ENCODE measurements at places on chromosomes 3 and 15.

DNA sequence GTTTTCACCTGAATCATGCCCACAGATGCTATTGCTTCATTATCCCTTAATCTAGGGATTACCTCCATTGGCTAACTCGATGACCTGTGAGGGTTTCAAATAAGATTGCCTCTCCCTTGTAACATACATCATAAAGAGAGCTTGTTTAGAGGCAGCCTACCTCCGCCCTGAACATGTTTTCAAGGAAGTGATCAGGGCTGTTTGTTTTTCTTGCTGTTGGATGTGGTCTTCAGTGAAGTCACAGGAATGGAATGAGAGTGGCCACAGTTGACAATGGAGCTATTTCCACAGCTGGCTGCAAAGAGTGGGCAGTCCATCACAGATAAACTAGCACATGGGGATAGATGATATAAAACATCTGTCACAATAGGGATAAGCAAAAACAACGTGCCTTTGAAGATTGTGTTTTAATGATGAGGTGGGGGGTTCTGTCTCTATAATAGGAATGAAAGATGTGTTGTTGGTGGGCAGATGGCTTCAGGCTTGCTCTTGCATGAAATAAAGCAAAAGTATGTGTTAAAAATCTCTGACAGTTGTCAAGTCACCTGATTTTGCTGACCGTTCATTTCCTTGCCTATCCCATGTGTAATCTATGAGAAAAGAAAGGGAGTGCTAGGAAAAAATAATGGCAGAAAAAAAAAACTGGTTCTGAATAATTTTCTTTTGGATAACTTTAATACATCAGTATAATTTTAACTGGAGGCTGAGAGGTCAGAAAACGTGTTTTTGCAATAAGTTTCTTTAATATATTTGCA lies 642.3 kb downstream of the RBMS3 start:
- DNase-seq, result peak; percentile 91

DNA sequence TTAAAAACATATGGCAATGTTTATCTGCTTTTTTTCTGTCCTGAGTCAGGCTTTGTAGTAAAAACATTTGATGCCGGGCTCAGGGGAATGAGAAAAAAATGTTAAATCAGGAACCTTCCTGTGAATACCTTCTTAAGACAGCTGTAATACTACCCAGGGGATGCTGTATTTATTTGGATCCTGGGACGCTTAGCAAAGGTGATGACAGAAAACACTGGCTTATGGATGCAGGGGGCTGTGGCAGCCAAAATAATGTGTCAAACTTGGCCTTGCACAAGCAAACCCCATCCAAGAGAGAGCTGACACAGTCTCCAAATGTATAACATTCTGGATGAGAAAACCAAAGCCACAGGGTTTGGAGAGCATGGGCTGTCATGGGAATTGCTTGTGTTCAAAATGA lies 438.2 kb upstream of the PROK2 start:
- DNase-seq, result peak; percentile 79

DNA sequence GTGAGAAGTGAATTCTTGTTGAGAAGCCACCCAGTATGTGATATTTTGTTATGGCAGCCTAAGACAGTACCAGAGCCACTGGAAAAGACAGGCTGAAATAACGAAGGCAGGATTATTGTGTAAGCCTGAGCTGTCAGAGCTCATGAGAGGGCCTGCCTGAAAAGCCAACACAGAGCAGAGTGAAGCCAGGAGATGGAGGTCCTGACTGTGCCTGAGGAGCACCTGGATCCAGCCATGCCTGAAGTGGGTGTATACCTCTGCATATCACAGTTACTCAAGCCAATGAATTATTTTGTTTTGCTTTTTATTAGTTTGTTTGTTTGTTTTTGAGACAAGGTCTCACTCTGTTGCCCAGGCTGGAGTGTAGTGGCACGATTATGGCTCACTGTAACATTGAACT lies 4.1 kb upstream of the CMTM7 start:
- DNase-seq, result no peak

GRCh38 chr15:95626501-95627361 lies 703.8 kb upstream of the NR2F2 start:
- DNase-seq, result no peak

- DNase-seq, result no peak
Observed at GRCh38 chr3:164224126-164224525, 854.2 kb downstream of the SI start.

DNA sequence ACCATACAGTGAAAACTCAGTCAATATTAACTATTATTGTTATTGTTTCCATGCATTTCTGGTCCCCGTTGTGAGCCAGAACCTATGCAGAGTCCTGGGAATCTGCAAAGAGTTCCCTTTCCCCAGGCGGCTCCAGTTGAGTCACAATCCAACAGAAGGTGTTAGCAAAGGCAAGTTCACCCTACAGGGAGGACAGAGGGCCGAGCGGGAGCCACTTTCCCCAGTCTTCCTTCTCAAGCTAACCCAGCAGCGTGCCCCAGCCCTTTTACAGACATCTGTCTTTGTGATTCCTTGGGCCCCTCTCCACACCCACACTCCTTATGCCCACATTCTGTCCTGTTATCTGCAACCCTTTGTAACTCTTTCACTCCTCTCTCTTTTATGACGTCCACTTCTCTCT lies 13.1 kb upstream of the LTF start:
- DNase-seq, result no peak

- no peak for DNase-seq
Observed at GRCh38 chr15:59797756-59798604, 108.9 kb upstream of the BNIP2 start.

DNA sequence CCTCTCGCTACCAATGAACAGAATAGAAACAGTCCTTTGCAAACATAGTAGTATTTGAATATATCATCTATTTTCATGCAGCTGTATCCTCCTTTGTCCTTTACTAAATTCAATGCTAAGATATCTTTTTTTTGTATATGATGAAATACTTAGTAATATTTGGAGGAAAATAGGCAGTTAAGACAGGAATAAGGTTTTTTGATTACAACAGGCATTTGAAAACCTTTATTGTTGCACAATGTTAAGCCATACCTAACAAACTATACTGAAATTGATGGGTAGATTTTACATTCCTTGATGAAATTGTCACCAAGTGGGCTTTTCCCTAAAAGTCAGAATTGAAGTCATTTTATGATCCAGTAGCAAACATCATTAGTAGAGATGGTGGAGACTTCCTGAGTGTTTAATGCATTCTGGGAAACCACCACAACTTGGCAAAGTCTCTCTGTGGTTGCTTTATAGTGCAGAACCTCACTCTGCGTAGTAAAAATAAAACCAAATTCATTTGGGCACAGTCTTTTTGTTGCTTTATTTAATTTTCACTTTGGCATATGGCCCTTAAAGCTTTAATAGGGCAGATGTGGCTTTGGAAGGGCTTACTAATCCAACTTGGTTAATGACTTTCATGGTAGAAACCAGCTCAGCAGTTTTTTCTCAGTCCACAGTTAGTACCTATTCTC lies 216.0 kb downstream of the DIPK2A start:
- peak; percentile 45 for DNase-seq

DNA sequence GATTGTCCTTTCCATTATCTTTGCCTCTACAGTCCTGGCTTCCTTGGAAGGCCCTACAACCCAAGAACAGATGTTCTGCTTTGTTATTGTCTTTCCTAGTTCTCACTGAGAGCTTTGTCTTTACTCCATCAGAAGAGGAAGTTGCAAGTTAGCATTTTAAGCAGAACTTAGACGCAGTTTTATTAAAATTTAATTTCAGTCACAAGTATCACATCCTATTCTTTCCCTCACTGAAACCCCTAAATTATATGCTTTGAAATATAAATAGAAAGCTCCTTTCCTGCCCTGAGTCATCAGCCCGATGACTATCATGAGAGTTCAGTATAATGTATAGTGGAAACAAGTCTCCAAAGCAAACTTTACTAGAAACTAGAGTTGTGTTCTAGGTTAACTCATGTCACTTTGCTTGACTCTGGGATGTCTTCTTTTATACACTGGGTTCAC lies 291.2 kb upstream of the RBMS3 start:
- DNase-seq, result no peak

GRCh38 chr15:27662892-27663291 lies 436.2 kb downstream of the OCA2 start:
- DNase-seq, result no peak

GRCh38 chr15:42118650-42119445 lies 24.5 kb upstream of the PLA2G4D start:
- DNase-seq, result no peak

DNA sequence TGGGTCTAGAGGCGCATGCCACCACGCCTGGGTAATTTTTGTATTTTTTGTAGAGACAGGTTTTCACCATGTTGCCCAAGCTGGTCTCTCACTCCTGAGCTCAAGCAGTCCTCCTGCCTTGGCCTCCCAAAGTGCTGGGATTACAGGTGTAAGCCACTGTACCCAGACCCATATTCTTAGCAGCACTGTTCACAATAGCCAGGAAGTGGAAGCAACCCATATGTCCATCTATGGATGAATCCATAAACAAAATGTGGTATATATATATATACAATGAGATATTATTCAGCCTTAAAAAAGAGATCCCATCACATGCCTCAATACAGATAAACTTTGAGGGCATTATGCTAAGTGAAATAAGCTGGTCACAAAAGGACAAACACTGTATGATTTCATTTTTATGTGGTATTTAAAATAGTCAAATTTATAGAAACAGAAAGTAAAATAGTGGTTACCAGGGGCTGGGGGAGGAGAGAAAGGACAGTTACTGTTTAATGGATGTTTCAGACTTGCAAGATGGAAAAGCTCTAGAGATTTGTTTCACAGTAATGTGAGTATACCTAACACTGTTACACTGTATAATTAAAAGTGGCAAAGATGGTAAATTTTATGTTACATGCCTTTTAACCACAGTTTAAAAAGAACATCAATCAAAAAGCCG lies 35.7 kb upstream of the GRAMD1C start:
- no peak for DNase-seq

DNA sequence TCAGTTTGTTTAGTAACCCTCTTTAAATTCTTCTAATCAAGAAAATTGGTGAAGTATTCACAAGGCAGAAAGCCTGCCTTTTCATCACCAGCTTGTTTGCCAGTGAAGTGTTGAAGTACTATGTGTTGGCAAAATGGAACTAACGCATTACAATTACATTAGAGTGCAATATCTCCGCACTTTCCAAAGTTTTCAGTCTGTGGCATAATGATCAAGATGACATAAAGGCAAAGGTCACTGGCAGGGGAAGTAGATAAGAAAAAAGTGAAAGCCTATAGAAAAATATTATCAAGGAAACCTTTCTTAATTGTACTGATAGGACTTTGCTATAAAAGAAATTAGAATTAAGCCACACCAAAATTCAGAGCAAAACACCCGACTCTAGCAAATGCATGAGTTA lies 25.0 kb upstream of the TM4SF1 start:
- DNase-seq, result no peak

DNA sequence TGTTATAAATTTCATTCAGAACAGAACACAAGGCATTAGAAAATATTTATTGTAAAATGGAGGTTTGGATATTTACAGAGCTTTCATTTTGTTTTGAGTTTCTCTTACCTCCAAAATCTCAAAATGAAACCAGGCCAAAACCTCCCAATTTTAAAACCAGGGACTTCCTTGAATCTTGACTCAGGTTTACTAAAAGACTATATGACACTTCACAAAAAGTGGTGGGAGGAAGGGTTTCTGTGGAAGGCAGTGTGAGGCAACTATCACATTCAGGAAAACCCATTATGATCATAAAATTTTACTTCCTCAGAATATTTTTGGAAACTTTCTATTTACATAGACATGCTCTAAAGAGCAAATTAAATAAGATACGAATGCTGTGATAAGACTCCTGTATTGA lies 205.8 kb upstream of the EOMES start:
- DNase-seq, result no peak

DNA sequence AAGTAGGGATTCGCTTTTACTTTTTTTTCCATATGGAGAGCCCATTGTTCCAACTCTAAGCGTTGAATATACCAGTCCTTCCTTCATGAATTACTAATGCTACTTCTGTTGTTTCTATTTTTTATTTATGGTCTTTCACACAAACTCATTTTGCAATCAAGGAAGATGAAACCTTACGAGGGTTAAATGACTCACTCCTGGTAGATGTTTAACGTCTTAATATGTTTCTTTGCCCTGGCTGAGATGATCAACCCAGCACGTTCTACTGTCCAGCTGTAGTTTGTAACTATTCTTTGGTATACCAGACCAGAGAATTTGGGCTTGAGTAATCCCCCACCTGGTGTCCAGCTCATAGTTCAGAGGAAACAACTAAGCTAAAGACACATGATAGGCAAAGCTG lies 23.1 kb downstream of the CDCP1 start:
- DNase-seq, result peak; percentile 96

GRCh38 chr3:120098710-120099109 lies 4.5 kb upstream of the GSK3B start:
- no peak for DNase-seq

DNA sequence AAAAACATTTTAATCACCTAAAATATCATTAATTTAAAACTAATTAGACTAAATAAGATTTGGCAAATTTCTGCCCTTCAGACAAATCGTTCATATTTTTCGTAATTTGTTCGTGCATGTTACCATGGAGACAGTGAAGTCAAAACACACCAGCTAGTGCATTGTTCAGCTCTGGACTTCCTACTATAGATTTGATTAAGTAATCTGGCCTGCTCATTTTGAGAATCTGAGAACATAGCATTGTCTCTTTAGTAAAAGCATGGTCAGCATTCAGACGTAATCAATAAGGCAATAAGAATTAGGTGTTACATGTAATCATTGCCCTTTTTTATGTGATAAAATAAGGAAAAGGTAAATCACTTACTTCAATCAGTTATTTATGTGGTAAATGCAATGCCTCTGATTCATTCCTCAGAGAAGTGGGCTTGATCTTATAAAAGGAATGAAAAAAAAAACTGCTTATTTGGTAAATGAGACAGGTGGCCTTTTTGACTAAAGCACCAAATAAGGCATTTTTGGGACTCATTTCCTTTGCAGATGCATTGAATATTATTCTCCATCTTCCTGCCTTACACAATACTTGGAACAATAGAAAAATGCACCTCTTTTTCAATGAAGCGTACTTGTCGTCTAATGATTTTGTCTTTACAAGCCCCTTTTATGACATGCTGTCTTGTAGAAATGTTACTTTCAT lies 84.5 kb upstream of the FNDC3B start:
- peak; percentile 13 for DNase-seq
